Stromal cell of bone marrow (primary cell): ENCODE measurements at places on chromosomes 1 and 21.
A peak's percentile ranks its signal among the peaks of the same experiment; 100 is the strongest.

- no peak for DNase-seq
Measured at GRCh38 chr1:6124746-6125365, 55.3 kb downstream of the CHD5 start.

DNA sequence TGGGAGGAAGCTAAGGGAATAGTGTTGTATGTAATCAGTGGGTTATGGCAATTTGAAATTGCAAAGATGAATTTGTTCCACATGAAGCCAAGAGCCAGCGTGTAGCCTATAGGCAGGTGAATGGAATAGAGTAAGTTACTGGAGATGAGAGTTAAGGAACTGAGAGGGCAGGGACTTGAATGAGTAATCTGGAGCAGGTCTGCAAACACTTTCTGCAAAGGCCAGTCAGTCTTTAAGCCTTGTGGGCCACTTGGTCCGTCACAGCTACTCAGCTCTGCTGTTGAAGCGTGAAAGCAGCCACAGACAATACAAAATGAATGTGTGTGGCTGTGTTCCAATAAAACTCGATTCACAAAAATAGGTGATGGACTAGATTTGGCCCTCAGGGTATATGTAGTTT, 29.2 kb downstream of the SZT2 start:
- no peak for DNase-seq

GRCh38 chr1:167076136-167076710, 14.0 kb downstream of the GPA33 start:
- no peak for DNase-seq

DNA sequence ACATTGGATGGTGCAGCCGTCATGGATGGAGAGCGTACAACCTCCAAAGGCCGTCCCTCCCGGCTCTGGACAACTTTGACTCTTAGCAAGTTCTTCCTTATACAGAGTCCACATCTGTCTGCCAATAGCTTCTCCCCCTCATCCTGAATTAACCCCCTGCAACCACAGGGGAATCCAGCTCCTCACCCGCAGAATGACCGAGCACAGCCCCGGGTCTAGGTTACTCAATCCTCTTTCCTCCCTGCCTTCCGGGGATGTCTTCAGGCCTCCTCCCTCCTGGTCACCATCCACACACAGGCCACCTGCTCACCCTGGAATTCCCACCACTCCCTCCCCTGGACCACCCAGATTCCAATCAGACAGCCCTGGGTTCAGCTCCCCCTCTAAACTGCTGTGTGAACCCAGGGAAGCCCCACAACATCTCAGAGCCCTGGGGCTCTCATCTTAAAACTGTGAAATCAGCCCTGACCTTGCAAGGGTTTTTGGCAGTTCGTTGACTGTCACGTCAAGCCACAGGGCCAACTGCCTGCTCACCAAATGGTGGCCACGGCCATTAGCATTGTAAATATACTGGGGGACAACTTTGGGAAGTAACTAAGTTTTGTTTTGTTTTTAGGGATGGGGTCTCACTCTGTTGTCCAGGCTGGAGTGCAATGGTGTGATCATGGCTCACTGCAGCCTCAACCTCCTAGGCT, 54.2 kb downstream of the HSPG2 start:
- DNase-seq, result no peak

GRCh38 chr1:163069655-163070277, 605 bp downstream of the RGS4 start:
- DNase-seq, result no peak

DNA sequence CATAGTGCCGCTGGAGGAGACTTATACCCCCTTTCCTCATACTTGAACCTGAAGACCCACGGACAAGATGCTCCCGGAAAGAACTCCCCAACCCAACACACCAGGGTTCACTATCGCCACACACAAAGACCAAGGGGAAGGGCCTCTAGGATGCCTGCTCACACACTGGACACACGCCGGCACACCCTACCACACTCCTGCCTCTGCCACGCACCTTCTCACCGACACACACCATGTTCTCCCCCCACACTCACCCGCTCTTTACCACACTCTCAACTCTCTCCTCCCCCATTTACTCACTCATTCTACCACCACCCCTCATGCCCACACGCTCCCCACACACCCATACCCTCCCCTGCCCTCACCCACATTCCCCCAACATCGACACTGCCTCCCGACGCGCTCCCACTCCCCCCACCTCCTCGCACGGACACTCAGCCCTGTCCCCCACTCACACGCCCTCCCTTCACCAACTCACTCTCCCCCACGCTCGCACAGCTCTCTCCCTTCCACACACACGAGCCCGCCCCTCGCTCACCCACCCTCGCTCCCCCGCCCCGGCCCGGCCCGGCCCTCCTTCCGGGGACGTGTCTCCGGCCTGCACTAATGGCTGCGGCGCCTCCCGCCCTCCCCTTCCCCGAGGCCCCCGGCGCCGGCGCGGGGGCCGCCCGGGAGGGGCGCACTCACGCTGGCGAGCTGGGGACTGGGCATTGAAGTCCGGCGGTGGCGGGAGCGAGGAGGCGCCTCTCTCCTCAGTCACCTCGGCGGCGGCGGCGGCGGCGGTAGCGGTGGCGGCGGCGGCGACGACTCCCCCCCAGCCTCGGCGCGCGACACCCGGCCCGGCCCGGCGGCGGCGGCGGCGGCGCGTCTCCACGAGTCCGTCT, 626 bp downstream of the PTP4A2 start:
- DNase-seq, result peak; percentile 61

DNA sequence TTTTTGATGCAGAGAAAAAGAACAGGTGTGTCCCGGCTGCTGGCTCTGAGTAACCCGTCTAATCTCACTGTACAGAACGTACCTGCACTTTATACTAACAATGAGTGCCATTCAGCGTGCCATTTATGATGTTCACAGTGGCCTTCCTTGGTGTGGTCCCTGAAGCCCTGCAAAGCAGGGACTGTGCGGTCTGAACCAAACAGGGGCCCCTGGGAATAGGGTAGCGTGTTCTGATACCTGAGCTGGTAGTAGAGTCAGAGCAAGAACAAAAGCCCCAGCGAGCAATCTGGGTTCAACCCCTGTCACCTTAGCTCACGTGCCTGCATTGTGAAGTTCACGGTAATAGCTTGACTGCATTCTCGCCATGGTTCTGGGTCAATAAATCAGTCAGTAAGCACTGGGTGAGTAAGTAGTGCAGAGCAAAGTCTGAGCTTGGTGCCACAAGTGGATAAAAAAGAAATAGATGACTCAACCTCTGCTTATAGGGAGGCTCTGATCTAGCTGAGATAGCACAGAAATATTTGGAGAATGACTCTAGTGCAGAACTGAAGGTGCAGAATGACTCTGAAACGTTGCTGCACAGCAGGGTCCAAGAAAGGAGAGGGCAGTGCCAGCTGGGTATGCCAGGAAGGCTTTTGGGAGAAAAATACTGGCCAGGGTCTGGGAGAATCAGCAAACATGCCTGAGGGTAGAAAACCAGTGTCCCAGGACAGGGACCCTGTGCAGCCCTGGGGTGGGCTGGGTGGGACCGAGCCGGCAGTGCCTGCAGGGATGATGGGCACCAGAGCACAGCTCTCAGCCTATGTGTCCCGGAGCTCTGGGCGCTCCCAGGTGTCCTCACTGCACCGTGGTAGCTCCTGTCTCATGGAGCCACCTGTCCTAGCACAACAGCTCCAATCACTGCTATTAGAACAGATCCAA, 125.9 kb downstream of the RHOU start:
- DNase-seq, result peak; percentile 44

DNA sequence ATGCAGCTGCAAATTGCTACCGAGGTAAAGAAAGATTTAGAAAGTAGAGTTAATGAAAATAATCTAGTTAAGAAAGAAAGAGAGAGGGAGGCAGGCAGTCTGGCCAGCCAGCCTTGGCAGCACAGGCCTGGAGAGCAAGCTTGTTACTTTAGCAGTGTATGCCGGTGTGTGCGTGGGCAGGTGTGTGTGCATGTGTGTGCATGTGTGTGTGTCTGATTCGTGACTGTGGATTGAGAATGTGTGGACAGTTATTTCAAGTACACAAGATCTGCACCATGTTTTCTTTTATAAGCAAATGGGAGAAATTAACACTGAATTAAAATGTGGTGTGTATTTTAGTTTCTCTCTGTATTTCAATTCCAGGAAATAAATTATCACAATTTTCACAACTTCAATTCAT, 211.6 kb downstream of the DSCAM start:
- DNase-seq, result no peak

DNA sequence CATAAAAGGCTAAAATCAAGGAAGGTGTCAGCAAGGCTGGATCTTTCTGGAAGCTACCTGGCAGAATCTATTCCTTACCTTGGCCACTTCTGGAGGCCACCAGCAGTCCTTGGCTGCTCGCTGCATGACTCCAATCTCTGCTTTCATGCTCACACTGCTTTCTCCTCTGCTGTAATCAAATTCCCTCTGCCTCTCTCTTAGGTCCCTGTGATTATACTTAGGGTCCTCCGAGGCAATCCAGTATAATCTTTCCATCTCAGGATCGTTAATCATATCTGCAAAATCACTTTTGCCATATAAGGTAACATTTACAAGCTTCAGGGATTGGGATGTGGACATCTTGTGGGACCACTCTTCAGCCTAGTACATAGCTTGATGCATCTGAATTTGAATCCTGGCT, 110.7 kb upstream of the IVNS1ABP start:
- DNase-seq, result no peak

DNA sequence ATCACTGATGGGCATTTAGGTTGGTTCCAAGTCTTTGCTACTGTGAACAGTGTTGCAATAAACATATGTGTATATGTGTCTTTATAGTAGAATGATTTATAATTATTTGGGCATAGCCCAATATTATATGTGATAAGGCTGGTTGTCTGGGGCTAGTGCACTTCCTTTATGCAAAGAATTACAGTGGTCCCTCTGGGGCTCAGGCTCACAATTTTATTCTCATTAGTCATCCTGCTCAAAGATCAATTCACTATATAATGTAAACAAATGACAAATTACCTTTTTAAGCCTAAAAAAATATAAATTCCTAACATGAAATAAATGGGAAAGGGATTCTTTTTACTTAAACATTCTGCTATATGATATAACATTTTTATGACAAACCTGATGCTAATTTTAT, 5.0 kb downstream of the PLPPR4 start:
- no peak for DNase-seq

GRCh38 chr1:197782722-197783360, 7.6 kb upstream of the DENND1B start:
- no peak for DNase-seq

GRCh38 chr1:235006816-235007215, 121.8 kb downstream of the TOMM20 start:
- DNase-seq, result no peak

GRCh38 chr1:173603056-173603591, at the start of gene SLC9C2:
Gene SLC9C2, minus strand, starts transcription at chr1:173603072. Its CDS starts 1,296 bp downstream, at chr1:173601776.
- peak; percentile 3 for DNase-seq

DNA sequence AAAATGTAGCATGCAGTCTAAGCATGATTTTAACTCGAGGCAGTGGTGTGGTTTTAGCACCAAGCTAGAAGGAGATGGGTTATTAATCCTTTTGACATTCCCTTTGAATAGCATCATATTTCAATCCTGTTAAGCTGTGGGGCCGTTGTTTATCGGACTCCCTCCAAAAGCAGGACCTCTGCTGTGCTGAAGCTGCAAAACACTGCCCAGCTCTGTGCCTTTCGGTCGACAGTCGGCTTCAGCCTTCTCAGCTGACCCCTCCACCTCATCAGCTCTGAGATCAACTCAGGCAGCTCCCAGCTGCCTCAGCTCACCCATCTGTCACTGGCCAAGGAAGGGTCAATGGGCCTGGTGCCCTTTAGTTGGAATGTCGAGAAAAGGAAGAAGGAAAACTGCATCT, 95.5 kb downstream of the KAZN start:
- DNase-seq, result no peak

GRCh38 chr1:152466217-152466616, 44.4 kb upstream of the LCE5A start:
- DNase-seq, result no peak

GRCh38 chr1:212727386-212728181, 27.9 kb upstream of the BATF3 start:
- peak; percentile 51 for DNase-seq

DNA sequence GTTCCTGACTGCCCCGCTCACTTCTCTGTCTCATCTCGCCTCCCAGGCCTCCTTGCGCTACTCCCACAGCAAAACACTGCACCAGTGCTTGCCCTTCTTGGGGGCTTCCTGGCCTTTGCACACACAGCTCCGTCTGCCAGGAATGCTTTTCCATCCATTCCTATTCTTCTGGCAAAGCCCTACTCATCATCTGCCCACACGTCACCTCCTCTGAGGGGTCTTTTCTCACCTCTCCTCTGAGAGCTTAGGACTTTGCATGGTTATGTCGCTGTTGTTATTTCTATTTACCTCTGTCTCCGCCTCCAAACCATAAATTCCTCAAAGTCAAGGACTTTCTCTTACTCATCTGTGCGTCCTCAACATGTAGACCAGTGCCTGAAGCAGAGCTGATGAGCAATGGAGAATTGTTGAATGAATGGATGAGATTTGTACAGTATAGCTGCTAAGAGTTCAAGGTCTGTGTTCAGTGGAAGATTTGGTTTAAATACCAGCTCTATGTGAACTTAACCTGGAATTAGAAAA, 26.4 kb upstream of the BTG2 start:
- no peak for DNase-seq

DNA sequence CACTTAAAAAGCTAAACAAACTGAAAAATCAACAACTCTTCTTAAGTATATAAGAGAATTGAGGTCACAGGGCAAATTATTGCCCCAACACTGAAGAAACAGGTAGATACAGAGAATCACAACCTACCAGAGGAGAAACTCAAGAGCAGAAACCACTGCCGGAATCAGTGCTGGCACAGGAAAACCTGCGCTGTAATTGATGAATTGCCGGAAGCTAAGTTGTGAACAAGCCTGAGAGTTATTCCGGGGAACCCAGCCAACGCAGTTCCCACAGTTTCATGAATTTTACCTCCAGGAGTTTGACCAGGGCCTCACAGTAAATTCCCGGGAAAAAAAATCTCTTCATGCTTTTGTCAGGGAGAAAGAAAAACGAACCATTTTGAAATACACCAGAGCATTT, 657.1 kb upstream of the BRINP3 start:
- no peak for DNase-seq

GRCh38 chr1:226674892-226675714, 64.0 kb downstream of the ITPKB start:
- DNase-seq, result no peak

DNA sequence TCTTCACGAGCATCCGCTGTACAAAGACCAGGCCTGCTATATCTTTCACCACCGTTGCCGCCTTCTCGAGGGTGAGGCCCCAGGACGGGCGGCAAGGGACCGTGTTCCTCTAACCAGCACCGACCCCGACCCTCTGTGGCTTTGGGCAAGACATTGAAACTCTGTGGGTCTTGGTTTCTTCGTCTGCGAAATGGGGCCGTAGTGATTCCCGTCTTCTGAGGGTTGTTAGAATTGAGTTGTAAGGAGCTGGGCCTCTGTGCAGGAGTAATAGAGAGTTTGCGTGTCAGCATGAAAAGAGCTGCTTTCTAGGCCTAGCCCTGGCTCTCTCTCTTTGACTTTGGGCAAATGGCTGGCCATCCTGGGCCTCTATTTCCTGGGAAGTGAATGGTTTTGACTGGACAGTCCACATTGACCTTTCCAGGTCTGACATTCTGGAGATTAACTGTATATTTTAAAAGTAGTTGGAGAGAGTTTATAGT, 591 bp downstream of the MRPL37 start:
- no peak for DNase-seq
